ENCODE measurements at places on chromosomes 11 and 22. TPM values are rescaled to one million over a fixed set of nuclear protein-coding genes. Genes with fewer than 3 reads are reported as not detected.

- no peak overlapping the region for H3K4me3 ChIP-seq
- peaks cover 5% of the 10 kb centered on the region for H3K27me3 ChIP-seq
- H3K36me3 ChIP-seq: no peaks in the 10 kb centered on the region
- no peak for DNase-seq
Measured at GRCh38 chr11:131683131-131683530, 312.7 kb downstream of the NTM start.

GRCh38 chr11:112514011-112514740 lies 253.5 kb upstream of the PLET1 start:
- H3K27ac ChIP-seq: no peak overlapping the region
- no peaks in the 10 kb centered on the region for H3K27me3 ChIP-seq
- H3K36me3 ChIP-seq: no peaks in the 10 kb centered on the region
- H3K4me1 ChIP-seq: no peaks in the 10 kb centered on the region
- no peak for DNase-seq

SCN2B gene
- 0.29 TPM for total RNA-seq

GRCh38 chr11:117819096-117820040 lies 5.2 kb downstream of the FXYD2 start:
- H3K4me3 ChIP-seq: no peak overlapping the region
- H3K4me1 ChIP-seq: peaks cover 30% of the 10 kb centered on the region
- peak; percentile 32 for DNase-seq
- no peak overlapping the region for H3K27ac ChIP-seq
- H3K36me3 ChIP-seq: no peaks in the 10 kb centered on the region
- H3K27me3 ChIP-seq: no peaks in the 10 kb centered on the region

DNA sequence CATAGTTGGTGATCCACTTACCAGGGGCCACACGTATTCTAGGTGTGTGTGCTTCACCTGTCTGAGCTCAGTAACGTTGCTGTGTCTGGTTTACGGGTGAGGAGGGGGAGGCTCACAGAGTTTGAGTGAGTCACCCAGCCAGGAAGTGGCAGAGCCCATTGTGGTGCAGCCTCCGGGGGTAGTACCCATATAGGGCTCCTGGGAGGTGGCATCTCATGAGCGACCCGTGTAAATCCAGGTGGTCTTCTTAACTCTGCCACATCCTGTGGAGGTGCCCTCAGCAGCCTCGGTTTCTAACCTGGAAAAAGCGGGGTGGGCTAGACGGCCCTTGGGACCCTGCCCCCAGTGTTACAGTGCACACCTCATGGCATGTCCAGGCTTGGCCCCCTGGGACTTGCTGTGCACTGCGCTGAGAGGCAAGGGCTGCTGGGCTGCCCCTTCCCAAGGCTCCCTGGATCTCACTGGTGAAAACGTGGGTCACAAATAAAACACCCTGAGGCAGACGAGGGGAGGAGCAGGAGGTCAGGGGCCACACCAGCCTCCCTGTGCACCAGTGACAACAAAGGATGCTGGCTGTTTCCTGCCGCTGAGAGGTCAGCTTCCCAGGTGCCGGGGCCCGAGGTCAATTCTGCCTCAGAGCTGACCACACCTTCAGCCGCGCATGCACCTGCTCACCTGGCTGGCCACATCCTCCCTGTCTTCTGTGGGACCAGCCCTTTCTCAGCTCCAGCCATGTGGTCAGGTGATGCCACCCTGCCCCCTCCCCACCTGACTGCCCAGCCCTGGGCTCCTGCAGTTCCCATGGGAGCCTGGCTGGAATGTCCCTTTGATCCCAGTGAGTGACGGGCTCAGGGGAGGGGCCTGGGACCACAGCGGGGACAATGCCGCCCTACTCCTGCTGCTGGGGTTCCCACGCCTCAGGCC lies 305.1 kb downstream of the CTTN start:
- no peaks in the 10 kb centered on the region for H3K36me3 ChIP-seq
- no peak for DNase-seq
- no peak overlapping the region for H3K4me3 ChIP-seq
- no peaks in the 10 kb centered on the region for H3K4me1 ChIP-seq
- no peak overlapping the region for H3K27ac ChIP-seq

GRCh38 chr22:37186228-37186996 lies 1.6 kb downstream of the C1QTNF6 start:
- H3K36me3 ChIP-seq: no peaks in the 10 kb centered on the region
- H3K27ac ChIP-seq: no peak overlapping the region
- peaks cover 36% of the 10 kb centered on the region for H3K4me1 ChIP-seq
- H3K4me3 ChIP-seq: no peak overlapping the region
- DNase-seq: peak; percentile 82

All from astrocyte (in vitro differentiated cells and primary cell).